ENCODE measurements at places on chromosomes 12 and 14.
A peak's percentile ranks its signal among the peaks of the same experiment; 100 is the strongest.

DNA sequence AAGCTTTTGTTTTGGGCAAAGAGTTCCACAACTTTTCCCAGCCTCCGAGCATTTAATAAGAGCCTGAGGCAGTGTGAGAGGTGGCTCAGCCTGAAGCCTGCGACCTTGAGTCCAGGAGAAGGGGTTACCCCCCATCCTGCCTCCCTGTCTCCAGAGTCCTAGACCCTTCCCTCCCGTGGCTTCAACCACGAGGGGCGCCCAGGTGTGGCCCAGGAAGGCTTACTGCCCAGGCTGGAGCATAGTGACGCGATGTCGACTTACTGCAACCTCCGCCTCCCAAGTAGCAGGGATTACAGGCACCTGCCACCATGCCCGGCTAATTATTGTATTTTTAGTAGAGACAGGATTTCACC lies 641 bp downstream of the LRRC43 start:
- H3K4me3 ChIP-seq, result peak overlapping the region; percentile 69
- no peaks in the 10 kb centered on the region for H3K36me3 ChIP-seq
- H3K27me3 ChIP-seq, result peaks cover 12% of the 10 kb centered on the region
- H3K27ac ChIP-seq, result no peak overlapping the region
- H3K4me1 ChIP-seq, result no peaks in the 10 kb centered on the region

- H3K36me3 ChIP-seq, result peaks cover 4% of the 10 kb centered on the region
- H3K27me3 ChIP-seq, result no peaks in the 10 kb centered on the region
- H3K4me3 ChIP-seq, result no peak overlapping the region
- H3K27ac ChIP-seq, result no peak overlapping the region
- no peaks in the 10 kb centered on the region for H3K4me1 ChIP-seq
Measured at GRCh38 chr12:50520416-50521207, 15.8 kb downstream of the DIP2B start.

DNA sequence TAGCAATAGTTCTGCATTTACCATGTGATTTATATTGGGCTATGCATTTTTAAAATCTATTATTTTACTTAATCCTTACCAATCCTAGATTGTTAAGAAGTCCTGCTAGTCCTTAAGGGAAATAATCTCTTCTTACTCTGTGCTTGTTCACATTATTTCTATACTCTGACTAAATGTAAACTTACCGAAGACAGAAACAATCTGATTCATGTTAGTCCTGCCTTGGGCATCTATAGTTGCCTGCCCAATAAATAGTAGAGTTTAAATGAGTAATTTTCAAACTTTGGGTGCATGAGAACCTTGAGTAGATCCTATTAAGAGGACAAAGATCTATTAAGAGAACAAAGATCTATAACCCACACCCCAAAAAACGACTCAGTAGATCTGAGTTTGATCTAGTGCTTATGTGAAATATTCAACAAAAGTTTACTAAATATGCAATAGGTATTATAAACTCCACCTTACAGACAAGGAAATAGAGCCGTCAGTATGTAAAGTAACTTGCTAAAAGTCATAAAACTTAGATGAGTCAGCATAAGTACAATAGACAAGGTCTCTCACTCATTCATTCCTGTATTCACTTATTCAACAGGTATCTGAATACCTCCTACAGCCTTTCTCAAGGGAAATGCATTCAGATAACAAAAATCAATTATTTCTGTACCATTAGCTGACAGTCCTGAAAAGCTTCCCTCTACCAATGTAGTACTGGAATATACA lies 127.6 kb downstream of the PAWR start:
- H3K36me3 ChIP-seq, result peaks cover 71% of the 10 kb centered on the region
- H3K4me3 ChIP-seq, result peak overlapping the region; percentile 8
- H3K27ac ChIP-seq, result no peak overlapping the region
- no peaks in the 10 kb centered on the region for H3K4me1 ChIP-seq

DNA sequence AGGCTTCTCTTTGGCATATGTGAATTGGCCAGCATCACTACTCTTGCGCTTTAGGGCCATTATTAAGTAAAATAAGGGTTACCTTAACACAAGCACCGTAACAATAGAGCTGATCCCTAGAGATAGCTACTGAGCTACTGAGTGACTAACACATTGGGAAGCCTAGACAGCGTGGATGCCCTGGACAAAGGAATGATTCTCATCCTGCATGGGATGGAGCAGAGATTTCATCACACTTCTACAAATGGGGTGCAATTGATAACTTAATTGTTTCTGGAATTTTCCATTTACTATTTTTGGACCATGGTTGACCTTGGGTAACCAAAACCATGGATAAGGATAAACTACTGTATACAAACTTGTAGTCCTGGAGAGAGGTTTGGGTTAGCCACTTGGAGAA lies 57.1 kb downstream of the FBXO34 start:
- no peak overlapping the region for H3K4me3 ChIP-seq
- H3K27me3 ChIP-seq, result no peaks in the 10 kb centered on the region
- peaks cover 49% of the 10 kb centered on the region for H3K36me3 ChIP-seq
- H3K4me1 ChIP-seq, result peaks cover 12% of the 10 kb centered on the region
- H3K27ac ChIP-seq, result no peak overlapping the region

GRCh38 chr12:124680863-124681778 lies 113.7 kb upstream of the NCOR2 start:
- no peaks in the 10 kb centered on the region for H3K36me3 ChIP-seq
- H3K27me3 ChIP-seq, result no peaks in the 10 kb centered on the region
- peaks cover 8% of the 10 kb centered on the region for H3K4me1 ChIP-seq
- H3K4me3 ChIP-seq, result no peak overlapping the region
- peak; percentile 84 for DNase-seq
- H3K27ac ChIP-seq, result peak overlapping the region; percentile 44

- no peak for DNase-seq
- no peak overlapping the region for H3K4me3 ChIP-seq
- H3K4me1 ChIP-seq, result no peaks in the 10 kb centered on the region
- H3K36me3 ChIP-seq, result no peaks in the 10 kb centered on the region
Measured at GRCh38 chr12:92331383-92331782, 185.7 kb upstream of the BTG1 start.
